ENCODE measurements at places on chromosomes 11 and 22.
A peak's percentile ranks its signal among the peaks of the same experiment; 100 is the strongest.

GRCh38 chr22:36659762-36660509 lies 43.6 kb downstream of the CACNG2 start:
- no peak for DNase-seq

DNA sequence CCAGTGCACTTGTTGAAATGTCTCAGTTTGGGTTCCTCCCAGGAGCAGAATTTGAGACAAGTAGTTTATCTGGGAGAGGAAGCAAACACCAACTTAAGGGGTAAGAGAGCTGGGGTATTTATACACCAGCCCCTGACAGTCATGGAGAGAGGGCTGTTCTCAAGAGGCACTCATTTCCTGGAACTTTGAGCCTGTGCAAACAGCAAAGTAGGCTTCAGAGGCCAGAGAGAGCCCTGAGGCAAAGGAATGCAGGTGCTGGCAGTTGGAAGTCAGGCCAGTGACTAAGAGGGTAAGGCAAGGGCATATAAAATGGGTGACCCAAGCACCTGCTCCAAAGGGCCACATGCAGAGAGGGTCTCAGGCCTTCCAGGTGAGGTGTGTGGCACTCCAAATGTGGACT lies 16.1 kb downstream of the MS4A18 start:
- DNase-seq: no peak

DNA sequence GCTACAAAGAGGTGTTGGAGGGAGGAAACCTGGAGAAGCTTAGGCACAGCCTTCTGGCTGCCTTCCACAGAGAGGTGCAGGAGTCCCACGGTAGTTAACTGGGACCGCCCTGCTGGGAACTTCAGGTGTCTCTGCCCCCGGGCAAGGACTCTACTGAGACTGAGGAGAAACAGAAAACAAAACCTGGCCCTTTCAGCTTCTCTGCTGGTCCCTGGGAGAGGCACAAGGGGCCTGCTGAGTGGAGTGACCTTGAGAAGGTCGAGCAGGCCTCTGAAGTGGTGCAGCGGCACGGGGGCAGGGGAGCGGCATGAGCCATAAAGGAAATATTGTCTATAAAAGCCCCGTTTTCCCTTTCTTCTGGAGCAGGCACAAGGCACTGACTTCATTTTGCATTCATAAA lies 38.9 kb downstream of the NTM start:
- DNase-seq: no peak

GRCh38 chr11:64230985-64231365 lies 627 bp downstream of the DNAJC4 start:
- no peak for DNase-seq

GRCh38 chr22:35460688-35461087 lies 60.7 kb downstream of the MCM5 start:
- no peak for DNase-seq

GRCh38 chr22:38172832-38173640 lies 8.6 kb downstream of the PLA2G6 start:
- peak; percentile 61 for DNase-seq

DNA sequence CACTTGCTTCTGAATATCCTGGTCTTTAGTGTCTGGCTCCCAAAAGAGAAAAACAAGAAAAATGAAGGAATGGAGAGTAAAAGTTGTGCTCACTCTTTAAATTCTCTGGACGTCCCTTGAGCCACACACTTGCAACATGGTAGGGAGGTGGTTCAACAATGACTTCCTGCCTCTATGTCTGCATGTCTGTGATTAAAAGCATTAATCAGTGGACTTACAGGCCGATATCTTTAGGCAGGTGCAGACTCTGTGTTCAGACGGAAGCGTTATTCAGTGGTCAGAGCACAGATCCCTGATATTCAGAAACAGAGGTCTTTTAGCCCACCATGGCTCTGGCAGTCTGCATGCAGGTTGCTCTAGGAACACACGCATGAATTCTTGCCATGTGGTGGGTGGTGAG lies 1920.0 kb upstream of the RAG2 start:
- no peak for DNase-seq

DNA sequence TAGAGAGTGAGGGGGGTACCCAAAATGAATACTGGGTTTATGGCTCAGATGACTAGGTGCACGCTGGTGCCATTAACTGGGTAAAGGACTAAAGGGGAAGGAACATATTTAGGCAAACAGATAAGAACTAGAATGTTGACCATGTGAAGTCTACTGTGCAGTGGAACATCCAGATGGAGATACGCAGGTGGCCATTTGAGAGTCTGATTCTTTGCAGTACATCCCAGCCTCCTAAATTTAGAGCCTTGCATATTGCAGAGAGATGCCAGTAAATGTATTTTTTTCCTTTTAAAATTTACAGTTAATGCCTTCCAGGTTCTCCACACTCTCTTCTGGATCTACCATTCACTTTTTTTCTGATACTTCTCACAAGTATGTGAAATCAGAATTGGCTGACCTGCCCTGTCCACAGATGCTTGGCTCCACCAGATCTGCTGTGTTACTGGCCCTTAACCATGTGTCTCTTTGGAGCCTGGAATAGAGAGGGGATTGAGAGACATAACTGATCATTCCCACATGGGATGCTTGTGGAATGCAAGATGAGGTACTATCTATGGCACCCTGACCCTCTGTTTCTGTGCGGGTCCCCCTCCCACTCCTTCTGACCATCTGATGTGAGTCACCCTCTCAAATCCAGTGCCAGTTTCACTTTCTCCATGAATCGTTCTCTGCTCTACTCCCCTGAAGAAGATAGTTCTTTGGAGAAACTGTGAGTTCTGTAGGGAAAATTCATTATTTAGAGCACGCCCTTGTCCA lies 77.0 kb upstream of the NCAM1 start:
- DNase-seq: no peak

DNA sequence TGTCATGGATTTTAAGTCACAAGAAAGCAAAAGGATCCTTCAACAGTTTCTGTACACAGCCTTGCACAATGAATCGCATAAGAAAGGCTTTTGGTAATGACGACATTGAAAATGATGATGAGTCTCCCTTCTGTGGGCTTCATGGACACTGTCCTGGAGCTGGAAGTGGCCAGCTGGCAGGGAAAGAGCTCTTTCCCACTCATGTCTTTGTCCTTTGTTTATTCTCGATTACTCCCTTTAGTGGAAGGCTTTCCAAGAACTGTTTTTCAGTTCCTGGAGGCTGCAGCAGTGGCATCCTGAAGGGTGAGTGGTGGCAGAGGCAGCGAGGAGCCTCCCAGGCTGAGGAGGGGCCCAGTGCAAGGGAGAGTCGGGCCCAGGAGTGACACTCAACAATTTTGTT lies 505.2 kb downstream of the NTM start:
- DNase-seq: no peak

- peak; percentile 51 for DNase-seq
These were observed 141.2 kb upstream of the TIMP3 start for GRCh38 chr22:32660292-32660691.

- DNase-seq: no peak
These were observed 56.9 kb downstream of the KREMEN1 start for GRCh38 chr22:29129808-29130140.

GRCh38 chr11:69415411-69416142 lies 65.9 kb upstream of the LINC01488 start:
- no peak for DNase-seq

DNA sequence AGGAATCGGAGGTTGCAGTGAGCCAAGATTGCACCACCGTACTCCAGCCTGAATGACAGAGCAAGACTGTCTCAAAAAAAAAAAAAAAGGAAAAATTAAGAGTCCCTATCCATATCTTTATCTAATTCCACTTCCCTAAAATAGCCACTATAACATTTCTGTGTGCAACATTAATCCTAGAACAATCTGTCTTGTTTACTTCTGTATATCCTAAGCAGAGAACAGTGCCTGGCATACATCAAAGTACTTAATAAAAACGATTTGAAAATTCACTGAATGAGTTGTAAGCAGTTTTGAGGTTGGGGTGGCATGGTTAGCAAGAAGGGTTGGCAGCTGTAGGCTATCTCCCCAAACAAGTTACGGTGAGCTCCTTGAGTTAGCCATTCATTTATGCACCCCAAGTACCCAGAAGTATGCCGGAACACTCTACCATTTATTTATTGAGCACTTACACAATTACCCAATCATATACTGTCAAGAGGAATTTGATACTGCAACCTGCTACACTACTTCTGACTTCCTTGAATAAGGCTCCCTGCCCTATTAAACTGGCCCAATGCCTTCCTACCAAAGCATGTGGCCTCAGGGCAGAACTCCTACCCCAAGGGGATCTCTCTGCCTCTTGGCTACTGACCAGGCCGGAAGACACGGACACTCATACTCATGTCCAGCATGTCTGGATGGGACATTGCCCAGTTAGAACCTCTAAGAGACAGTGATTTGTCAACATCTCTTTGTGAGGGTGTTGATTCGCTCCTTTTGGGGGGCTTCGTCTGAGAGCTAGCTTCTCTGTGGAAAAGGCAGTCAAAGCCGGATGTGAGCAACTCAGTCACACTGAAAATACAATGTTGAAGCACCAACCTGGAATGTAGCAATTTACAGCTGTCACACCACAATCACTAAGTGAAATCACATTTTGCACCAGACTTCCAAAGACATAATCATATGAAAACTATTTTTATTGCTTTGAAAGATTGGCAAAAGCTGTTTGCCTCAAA lies 16.3 kb upstream of the TMEM41B start:
- no peak for DNase-seq

GRCh38 chr11:44536788-44537516 lies 28.5 kb upstream of the CD82 start:
- DNase-seq: no peak

- no peak for DNase-seq
These were observed 4.4 kb downstream of the TMEM121B start for GRCh38 chr22:17116572-17117330.

GRCh38 chr11:12981676-12982522 lies 27.2 kb upstream of the RASSF10 start:
- DNase-seq: no peak

GRCh38 chr11:132992838-132993631 lies 539.3 kb downstream of the OPCML start:
- no peak for DNase-seq

GRCh38 chr11:48108231-48109045 lies 108.2 kb upstream of the OR4B1 start:
- DNase-seq: no peak

DNA sequence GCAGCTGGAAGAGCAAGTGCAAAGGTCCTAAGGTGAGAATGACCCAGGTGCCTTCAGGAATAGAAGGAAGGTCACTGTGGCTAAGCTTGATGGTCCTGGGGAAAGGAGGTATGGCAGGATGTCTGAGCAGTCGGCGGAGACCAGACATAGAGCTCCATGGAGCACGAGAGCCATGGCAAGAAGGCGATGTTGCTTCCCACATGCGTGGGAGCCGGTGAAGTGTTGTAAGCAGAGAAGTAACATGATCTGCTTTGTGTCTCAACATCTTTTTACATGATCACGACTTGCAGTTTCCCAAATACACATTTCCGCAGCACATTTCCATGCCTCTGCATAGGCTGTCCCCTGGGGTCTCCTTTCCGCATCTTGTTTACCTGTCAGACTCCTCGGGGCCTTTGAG lies 231.9 kb downstream of the KIRREL3 start:
- no peak for DNase-seq

DNA sequence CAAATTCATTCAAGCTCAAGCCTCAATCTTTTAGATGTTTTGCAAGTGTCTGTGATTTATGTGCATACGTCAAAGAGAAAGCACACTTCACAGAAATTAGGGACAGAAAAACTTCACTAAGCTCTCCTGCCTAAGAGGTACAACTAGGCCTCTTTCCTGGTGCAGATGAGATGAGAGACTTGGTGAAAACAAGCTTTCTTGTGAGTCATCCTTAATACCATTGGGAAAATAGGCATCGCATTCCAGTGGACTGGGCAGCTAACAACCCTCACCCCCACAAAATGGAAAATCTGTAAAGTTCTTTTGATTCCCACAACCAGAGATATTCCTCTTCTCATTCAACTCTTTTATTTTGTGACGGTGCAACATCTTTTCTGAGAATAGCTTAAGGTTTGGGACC lies 1110.4 kb upstream of the CCDC90B start:
- no peak for DNase-seq

DNA sequence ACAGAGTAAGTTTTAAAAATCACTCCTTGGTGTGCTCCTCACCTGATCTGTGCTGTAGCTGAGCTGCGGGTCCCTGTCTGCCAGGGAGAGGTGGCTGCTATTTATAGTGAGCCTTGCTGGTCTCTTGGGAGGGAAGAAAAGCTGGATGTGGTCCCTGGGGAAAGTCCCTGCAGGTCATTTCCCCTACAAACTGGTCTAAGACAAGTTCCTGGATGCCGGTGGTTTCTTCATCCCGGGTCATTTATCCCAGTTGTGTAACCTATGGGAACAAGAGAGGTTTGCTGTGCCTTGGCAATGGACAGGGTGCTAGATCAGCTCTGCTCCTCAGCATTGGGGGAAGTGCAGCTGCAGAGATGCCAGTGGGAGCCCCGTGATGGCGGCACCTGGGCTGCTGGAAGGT lies at the start of gene SAA2:
Gene SAA2, minus strand, starts transcription at position 108 of the 400 bp plus-strand sequence. CDS start 657 bp downstream, outside the sequence.
- no peak for DNase-seq

- no peak for DNase-seq
These were observed 92.7 kb downstream of the MSANTD4 start for GRCh38 chr11:105929084-105929955.

DNA sequence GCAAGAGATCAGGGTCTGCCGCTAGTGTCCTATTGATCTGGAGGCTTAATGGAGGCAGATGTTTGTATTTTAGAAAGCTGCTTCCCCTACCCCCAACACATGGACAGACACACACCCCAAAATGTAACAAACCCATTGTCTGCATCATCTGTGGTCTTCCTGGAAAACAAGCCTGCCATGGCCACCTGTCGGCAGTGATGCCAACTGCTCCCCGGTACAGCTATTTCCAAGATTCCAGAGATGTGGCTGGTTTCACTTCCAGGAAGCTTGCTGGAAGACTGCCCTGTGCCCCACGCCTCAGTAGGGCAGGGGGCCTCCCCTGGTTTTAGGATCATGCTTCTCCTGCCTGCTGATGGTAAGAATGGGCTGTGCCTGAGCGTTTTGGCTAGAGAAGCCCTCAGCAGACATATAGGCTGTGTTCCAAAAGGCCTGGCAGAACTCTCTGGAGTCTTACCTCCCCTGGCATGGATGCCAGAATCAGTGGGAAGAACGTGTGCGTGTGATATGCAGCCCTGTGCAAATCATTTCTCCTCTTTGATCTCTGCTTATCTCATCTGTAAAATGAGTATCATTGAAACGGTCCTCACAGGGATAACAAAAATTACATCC lies 108.6 kb downstream of the FBXO7 start:
- no peak for DNase-seq

GRCh38 chr11:116911976-116912734 lies 74.7 kb upstream of the APOA1 start:
- no peak for DNase-seq

GRCh38 chr11:12991426-12991825 lies 17.7 kb upstream of the RASSF10 start:
- DNase-seq: no peak

DNA sequence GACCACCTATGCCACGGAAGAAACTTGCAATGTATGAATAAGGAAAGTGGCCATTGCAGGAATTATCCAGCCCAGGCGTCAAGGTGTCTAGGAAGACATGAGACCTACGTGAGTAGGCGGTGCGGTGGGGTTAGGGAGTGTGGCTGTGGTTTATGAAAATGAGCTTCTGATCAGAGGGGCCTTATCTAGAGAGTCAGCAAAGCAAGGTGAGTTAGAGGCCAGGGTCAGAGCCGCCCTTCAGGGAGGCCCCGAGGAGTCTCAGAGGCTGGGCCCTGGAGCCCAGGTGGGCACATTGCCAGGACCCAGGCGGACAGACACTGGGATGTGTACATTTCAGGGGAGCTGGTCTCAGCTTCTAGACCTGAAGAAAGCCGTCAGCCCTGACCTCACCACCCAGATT lies 13.8 kb upstream of the LINC01488 start:
- no peak for DNase-seq
